LHCN-M2 (cell line): ENCODE measurements at places on chromosomes 3 and 15. TPM values are rescaled to one million over a fixed set of nuclear protein-coding genes. Genes with fewer than 3 reads are reported as not detected.

- DNase-seq: no peak
Observed at GRCh38 chr3:58341376-58341775, 8.7 kb downstream of the PXK start.

- no peak for DNase-seq
Observed at GRCh38 chr3:172522871-172523818, at the start of gene TNFSF10. TNFSF10 (minus strand) TSS chr3:172523430; CDS start chr3:172523384, 46 bp downstream.

GRCh38 chr3:142888481-142889211, at the start of gene PCOLCE2:
PCOLCE2 (minus strand) TSS chr3:142889083; CDS start chr3:142888896, 187 bp downstream.
- DNase-seq: peak; percentile 16

The RASGRP1 gene
- not detected in 2 replicates for total RNA-seq

The CORO2B gene
- total RNA-seq: 18.3 and 20.3 TPM in 2 replicates
